ENCODE measurements at places on chromosomes 7 and 10. TPM values are rescaled to one million over a fixed set of nuclear protein-coding genes. Genes with fewer than 3 reads are reported as not detected.
A peak's percentile ranks its signal among the peaks of the same experiment; 100 is the strongest.

DNA sequence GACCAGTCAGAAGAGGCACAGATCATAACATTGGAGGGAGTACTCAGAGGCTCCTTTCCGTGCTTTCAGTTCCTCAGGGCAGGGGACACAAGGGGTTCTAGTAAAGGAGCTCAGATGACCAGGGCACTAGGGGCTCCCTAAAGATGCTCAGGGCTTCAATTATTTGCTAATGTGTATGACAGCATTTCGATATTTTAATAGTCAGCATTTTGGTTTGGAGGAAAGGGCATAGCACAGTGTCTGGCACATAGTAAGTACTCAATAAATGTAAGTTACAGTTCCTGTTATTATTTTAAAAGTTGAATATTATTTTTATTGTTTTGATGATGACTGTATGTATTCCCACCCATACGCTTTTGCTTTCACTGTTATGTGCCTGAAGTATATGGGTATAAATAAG is 260.0 kb downstream of the REEP3 start:
- DNase-seq, result no peak

- DNase-seq, result peak; percentile 40
Measured at GRCh38 chr10:13143766-13144165, 17.6 kb upstream of the MCM10 start.

The FFAR4 gene
- total RNA-seq, result not detected

GRCh38 chr7:81155654-81156373 is 237.0 kb upstream of the SEMA3C start:
- peak; percentile 14 for DNase-seq

DNA sequence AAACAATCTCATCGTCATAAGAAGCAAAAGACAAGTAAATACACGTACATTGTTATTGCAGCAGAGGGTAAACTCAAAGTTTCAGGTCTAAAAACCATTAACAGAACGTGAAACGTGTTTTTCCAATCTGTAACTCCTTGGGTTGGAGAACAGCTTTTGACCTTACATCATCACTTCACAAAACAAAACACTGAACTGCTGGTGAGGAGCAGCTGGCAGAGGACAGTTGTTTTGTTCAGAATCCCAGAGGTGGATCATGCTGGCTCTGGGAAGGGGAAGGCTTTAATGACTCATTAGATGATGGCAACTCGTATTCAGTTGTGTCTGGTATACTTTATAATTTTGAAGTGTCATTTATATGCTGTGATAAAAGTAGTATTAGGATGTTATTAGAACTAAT is 923.0 kb upstream of the CELF2 start:
- no peak for DNase-seq

- peak; percentile 69 for DNase-seq
Measured at GRCh38 chr7:37284805-37285231, 163.8 kb downstream of the ELMO1 start.

- no peak for DNase-seq
Measured at GRCh38 chr10:29969255-29970011, 90.0 kb downstream of the JCAD start.

The C7orf33 gene
- not detected for total RNA-seq

The TEX47 gene
- total RNA-seq, result not detected

GRCh38 chr10:136465-136762 is 1.2 kb downstream of the ZMYND11 start:
- DNase-seq, result no peak

The CROT gene
- total RNA-seq, result 4.9 TPM

The FOXI2 gene
- not detected for total RNA-seq

- DNase-seq, result no peak
Measured at GRCh38 chr10:127855976-127856375, 36.8 kb downstream of the CLRN3 start.

The ADAMTS14 gene
- total RNA-seq, result 0.63 TPM

GRCh38 chr7:34338961-34339526 is 319.0 kb upstream of the NPSR1 start:
- DNase-seq, result no peak

GRCh38 chr10:224571-224970 is 89.3 kb downstream of the ZMYND11 start:
- no peak for DNase-seq
